CD4-positive, alpha-beta T cell treated with Interleukin-6 at 100 ng/mL for 8 hours (primary cell): ENCODE measurements at places on chromosomes 13 and 19.
A peak's percentile ranks its signal among the peaks of the same experiment; 100 is the strongest.

- DNase-seq: no peak
These were observed 422.1 kb downstream of the FGF9 start for GRCh38 chr13:22092791-22093560.

DNA sequence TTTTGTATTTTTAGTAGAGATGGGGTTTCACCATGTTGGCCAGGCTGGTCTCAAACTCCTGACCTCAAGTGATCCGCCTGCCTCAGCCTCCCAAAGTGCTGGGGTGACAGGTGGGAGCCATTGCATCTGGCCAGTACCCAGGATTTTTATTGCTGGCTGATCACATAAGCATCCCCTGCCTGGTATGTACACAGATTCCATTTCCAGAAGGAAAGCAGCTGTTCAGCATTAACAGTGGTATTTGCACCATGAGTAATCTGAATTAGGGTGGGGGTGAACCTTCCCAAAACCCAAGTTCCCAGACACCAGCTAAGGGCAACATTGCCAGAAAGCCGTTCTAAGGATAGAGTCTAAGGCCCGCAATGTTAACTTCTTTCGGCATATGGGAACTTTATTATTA lies 7.3 kb downstream of the ZNF555 start:
- DNase-seq: no peak

GRCh38 chr13:94352057-94352456 lies 127.4 kb downstream of the DCT start:
- DNase-seq: no peak

DNA sequence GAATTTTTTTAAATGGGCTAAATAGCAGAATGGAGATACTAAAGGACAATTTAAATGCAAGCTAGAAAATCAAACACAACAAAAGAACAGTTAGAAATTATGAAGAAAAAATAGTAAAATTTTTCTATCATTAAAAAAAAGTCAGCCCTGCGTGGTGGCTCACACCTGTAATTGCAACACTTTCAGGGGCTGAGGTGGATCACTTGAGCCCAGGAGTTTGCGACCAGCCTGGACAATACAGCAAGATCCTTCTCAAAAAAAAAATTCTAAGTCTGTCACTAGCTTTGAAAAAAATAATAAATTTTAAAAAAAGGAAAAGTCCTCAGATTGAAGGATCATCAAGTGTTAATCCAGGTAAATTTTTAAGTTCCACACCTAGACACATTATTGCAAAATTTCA lies 7.7 kb downstream of the TUBGCP3 start:
- no peak for DNase-seq

DNA sequence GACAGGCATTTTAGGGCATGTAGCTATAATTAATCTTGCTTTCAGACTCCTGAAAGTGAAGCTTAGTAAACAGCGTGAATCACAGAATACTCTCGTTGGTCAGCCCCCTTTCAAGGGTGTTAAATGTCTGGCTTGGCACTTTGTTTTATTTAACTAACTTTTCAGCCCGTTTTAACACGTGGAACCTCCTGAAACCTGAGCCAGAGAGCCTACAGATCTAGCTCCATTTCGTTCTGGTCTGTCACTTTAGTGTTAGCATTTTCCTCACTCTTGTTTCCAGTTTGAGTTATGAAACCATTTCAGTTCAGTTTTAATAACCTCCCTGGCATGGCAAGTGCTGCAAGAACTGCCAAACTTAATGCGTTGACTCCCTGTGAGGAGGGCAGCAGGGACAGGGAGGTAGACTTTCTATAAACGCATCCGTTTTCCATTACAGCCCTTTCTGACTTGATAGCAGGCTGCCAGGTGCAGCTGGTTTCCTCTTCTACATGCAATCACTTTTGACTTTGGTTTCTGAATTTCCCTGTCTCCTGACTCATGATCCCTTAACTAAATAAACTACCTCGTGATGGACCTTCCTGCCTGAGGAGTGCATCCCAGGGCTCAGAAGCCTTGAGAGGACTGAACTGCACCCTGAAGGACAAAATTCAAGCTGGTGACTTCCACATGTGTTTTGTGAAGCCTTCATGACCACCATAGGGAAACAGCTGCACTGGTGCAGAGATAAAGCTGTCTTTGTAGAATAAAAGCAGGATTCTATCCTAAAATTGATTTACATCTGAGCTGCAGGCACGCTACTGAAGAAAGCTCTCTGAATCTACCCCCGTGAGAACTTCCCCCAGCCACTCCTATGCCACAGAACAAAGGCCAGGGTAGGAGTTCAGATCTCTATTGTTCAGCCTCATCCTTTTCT lies 192.6 kb downstream of the DLEU7 start:
- no peak for DNase-seq

GRCh38 chr13:31807090-31807541 lies 67.8 kb downstream of the RXFP2 start:
- DNase-seq: peak; percentile 31

- no peak for DNase-seq
These were observed 25.3 kb downstream of the APBA3 start for GRCh38 chr19:3736106-3736724.

DNA sequence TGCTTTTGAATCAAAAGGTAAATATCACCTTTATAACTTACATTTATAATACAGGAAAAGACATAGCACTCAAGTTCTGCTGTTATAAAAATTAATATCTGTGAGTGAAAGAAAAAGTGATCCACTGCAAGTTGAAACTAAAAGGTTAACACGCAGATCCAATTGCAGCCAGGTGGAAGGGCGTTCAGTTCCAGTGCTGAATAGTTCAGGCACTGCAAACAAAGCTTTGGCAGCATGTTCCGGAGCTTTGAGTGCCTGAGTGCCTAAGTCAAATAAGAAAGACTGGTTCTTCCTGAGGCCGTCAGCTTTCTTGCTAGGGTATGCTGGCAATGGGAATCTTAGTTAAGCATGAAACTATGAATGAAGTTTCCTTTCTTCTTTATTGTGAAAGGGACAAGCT lies 200.3 kb downstream of the LMO7 start:
- no peak for DNase-seq
